ENCODE measurements at places on chromosomes 5 and 9.

GRCh38 chr5:154058055-154059038 is 19.6 kb downstream of the MFAP3 start:
- DNase-seq, result no peak

- no peak for DNase-seq
Observed at GRCh38 chr9:16304301-16304700, 566.2 kb downstream of the BNC2 start.

DNA sequence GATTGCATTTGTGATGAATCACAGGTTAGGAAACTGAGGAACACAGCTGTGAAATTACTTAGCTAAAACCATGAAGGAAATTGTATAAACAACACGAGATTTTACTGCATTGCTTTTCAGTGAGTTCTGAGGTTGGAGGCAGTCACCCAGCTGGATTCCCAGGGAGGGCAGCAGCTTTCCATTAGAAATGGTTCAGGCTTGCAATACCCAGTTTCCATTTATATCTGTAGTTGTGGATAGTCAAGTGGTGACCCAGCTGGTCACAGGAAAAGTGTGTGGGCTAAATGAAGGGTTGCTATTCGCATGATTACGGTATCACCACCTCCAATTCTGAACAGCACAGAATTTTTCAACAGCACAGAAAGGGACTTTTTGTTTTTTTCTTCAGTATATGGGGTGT is 34.3 kb upstream of the SPATA31D4 start:
- no peak for DNase-seq

GRCh38 chr5:122179701-122180100 is 50.4 kb downstream of the ZNF474 start:
- no peak for DNase-seq

DNA sequence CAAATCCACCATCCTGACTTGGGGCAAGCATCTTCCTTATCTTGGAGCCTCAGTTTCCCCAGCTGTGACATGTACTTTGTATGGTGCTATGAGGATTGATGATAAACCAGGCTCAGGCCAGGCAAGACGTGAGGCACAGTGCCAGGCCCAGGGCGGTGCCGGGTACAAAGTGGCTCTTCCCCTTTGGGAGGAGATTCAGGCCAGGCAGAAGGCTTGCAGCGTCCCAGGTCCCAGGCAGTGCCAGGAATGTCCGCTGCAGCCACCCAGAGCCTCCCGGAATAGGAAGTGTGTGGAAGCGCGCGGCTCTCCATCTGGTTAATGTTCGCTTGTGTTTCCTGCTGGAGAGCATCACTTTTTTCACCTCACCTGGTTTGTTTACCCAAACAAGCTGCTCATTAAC is 12.6 kb upstream of the DENND1A start:
- DNase-seq, result no peak

GRCh38 chr5:156798201-156798600 is 51.9 kb upstream of the PPP1R2B start:
- no peak for DNase-seq

DNA sequence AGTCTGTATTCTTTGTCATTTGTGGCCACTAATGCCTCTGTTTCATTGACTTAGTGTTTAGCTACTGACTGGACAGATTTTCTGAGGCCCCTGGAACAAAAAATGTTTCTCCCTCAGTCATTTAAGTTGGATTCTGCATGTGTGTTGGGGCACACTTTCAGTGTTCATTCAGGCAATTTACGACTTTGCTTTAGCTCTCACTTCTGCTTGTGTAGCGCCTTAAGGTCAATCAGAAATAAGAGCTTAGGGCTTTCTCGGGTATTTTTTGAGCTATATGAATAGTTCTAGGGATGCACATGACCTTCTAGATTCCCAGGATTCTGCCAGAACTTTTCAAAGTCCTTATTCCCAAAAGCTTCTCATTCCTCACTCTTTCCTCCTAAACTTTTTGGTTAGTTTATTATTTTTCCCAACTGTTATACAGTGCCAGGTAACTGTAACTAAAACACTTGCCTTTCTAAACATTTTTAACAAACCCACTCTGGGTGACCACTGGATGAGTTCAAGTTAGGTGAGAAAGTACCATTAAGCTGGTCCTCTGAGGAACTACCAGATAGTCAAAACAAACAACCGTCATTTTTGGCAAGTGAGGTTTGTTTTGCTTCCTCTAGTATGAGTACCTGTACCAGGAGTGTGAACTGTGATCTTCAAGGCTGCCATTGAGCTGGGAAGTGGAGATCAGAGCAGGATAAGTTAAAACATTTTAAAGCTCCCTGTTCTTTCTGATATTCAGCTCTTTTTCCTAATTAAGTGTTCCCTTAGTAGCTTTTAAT is 571.3 kb upstream of the TLE4 start:
- DNase-seq, result no peak

GRCh38 chr5:95102687-95103086 is 182.2 kb downstream of the MCTP1 start:
- DNase-seq, result no peak

- DNase-seq, result no peak
Observed at GRCh38 chr9:94672811-94673487, 33.6 kb upstream of the FBP1 start.

DNA sequence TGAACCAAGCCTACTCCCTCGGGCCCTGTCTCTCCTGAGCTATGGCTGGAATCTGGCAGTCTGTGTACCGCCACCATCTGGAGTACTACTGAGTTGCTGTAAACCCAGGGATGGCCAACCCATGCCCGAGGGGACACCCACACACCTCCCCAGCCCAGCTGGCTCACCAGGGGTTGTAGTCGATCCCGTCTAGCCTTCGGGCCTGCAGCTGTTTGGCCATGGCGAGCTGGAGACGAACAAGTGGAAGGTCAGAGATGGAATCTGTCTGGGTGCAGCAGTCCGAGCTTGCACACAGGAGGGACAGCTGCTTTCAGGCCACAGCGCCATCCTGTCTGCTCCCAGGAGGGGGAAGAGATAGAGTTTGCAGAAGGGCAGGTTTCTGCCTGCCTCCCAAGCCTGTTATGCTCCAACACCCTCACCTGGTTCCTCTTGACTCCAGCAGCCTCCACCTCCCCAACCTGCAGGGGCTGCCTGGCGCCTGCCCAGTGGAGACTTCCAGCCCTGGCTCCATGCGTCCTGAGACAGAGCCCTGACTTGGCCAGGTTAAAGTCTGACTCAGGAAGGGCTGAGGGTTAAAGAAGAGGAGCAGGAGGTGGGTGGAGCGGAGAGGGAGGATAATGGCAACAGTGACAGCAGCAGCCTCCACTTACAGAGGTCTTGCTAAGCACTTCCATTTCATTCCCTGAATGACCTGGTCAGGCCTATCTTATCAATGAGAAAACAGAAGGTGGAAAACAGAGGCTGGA is 15.8 kb upstream of the SPOUT1 start:
- DNase-seq, result peak; percentile 38

Data from NCI-H2081 (cell line).